Panc1 (cell line): ENCODE measurements at places on chromosomes 7 and 10.

DNA sequence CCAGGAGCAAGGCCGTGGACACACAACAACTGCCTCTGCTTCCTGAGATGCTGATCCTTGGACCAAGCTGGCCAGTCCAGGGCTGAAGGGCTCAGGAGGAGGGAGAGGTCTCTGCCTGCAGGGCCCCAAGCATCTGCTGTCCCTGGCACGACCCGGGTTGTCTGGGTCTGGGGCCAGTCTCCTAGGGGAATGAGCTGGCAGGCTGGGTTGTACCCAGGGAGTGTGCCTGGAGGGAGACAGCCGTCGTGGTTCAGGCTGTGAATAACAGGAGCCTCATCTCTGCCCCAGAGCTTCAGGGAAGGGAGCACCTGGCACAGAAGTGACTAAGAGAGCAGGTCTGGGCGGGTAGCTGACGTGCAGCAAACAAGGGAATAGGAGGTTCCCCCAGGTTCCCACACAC lies 17.9 kb upstream of the SERPINE1 start:
- DNase-seq: no peak

DNA sequence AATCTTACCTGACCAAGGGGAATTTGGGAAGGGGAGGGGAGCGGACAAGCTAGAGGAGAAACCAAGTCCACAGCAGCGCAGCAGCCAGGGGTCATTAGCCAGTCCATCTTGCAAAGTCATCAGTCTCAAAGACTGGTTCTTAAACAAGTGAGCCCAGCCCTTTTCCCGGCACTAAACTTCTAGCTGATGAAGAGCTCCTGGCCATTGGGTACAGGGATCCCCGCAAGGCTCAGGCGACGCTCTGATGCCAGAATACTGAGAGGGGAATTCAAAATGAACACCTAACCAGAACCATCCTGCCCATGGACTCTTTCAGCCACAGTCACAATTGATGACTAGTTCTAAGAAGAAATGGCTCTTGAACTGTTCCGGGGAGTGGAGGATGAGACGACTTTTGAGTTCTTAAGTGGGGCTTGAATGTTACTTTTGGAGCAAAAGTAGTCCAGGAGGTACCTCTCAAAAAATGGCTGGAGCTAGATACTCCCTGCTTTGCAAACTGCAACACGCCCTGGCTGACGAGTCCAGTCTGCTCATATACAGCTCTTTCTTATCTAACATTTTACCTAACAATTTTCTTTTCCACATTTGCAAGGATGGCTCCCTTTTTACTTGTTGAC lies 2.5 kb upstream of the TWIST1 start:
- DNase-seq: no peak

- DNase-seq: no peak
These were observed 505.9 kb downstream of the TCERG1L start for GRCh38 chr10:130805635-130806030.

DNA sequence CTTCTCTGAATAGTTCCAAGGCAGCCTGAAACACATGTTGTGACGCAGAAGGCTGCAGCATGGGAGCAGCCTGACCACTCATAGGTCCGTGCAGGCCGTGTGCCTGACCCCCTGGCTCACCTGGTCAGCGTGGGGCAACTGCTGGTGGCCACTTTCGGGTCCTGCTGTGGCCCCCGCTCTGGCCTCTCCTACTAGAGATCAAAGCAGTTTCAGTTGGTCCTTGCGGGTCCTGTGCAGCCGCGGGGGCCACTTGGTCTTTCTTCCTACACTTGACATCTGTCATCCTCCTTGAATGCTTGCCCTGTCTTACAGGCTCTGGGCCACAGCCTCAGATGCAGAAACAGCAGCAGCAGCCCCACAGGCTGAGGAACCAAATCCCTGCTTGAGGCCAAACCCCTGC lies 320.8 kb upstream of the ZNF32 start:
- DNase-seq: no peak

GRCh38 chr7:1105189-1105588 lies 17.3 kb downstream of the GPER1 start:
- no peak for DNase-seq
